A673 (cell line): ENCODE measurements at places on chromosomes 3 and 15. TPM values are rescaled to one million over a fixed set of nuclear protein-coding genes. Genes with fewer than 3 reads are reported as not detected.

DNA sequence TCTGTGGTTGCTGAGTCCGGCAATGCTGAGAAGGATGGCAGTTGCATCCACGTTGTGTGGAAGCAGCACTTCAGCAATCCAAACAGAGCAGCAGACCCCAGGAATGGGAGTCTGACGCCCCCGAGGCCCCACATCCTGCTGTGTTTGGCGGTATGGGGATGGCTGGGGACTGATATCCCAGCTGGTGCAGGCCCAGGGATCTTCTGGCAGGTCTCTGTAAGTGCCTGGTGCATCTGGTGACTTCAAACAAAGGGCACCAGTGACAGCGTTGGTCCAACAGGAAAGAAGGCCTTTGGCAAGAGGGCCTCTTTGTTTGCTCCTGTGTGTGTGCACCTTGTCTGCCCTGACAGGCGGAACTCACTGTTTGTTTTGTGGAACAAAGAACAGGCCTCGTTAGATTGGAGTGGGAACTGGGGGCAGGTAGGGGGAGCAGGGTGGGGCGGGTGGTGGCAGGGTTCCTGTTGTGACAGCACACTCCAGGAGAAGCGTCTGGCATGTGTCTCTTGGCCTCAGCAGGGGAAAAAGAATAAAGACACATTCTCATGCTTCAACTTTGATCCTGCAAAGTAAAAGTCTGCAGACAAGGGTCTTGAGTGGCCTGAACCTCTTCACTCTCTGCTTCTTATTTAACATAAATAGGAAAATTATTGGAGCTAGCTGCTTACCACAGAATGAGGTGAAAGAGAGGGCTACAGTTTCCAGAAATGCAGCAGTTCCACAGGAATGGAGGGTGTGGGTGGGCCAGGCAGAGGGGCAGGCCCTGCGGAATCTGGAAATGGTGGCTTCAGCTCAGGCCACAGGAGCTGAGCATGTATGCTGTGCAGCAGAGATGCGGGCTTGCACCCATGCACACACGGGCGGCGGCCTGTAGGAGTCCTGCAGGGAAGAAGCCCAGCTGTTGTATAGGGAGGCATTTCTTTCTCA is 94.5 kb upstream of the MYZAP start:
- no peaks in the 10 kb centered on the region for H3K36me3 ChIP-seq
- DNase-seq = no peak
- no peak overlapping the region for H3K27ac ChIP-seq
- H3K27me3 ChIP-seq = no peaks in the 10 kb centered on the region
- no peaks in the 10 kb centered on the region for H3K4me1 ChIP-seq

DNA sequence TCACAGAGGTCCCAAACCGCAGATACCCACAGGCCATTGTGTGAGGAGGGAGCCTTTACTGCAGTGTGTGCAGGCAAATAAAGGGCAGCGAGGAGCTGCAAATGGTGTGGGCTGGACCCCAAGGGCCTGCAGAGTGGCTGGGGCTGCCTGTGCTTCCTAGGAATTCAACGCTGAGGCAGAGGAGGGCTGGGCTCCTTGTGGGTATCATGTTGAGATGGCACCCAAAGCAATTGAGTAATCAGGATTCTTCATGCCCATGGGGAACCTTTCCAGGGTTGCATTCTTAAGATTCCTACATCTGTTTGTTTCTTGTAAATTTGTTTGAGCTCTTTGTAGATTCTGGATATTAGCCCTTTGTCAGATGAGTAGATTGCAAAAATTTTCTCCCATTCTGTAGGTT is 85.4 kb upstream of the LIPC start:
- no peaks in the 10 kb centered on the region for H3K36me3 ChIP-seq
- peaks cover under 1% of the 10 kb centered on the region for H3K4me1 ChIP-seq
- H3K4me3 ChIP-seq = no peak overlapping the region

The CPA3 gene
- not detected in 2 replicates for total RNA-seq

The SLC22A14 gene
- 0.22 and 0.26 TPM in 2 replicates for total RNA-seq
